ENCODE measurements at places on chromosomes 6 and 20.

- no peak for DNase-seq
Observed at GRCh38 chr20:6184086-6184485, 61.3 kb upstream of the FERMT1 start.

- no peak for DNase-seq
Observed at GRCh38 chr6:42710316-42710715, 12.1 kb downstream of the PRPH2 start.

- no peak for DNase-seq
Observed at GRCh38 chr6:132257561-132257960, 143.7 kb downstream of the MOXD1 start.

DNA sequence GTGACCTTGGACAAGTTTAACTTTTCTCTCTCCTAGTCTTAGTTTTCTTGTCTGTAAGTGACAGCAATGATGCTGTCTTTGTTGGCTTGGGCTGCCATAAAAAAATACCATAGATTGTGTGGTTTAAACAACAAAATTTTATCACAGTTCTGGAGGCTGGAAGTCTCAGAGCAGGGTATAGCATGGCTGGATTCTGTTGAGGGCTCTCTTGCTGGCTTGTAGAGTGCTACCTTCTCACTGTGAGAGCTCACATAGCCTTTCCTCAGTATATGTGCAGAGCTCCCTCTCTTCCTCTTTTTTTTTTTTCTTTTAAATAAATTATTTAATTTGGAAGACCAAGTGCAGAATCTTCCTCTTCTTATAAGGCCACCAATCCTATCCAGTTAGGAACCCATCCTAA lies 26.3 kb downstream of the HFE start:
- DNase-seq, result no peak

GRCh38 chr6:152330961-152331360 lies 306.2 kb downstream of the SYNE1 start:
- no peak for DNase-seq
